NCI-H1436 (cell line): ENCODE measurements at places on chromosomes 2 and 18.

- no peak for DNase-seq
Observed at GRCh38 chr18:9861933-9862332, 23.8 kb upstream of the TXNDC2 start.

DNA sequence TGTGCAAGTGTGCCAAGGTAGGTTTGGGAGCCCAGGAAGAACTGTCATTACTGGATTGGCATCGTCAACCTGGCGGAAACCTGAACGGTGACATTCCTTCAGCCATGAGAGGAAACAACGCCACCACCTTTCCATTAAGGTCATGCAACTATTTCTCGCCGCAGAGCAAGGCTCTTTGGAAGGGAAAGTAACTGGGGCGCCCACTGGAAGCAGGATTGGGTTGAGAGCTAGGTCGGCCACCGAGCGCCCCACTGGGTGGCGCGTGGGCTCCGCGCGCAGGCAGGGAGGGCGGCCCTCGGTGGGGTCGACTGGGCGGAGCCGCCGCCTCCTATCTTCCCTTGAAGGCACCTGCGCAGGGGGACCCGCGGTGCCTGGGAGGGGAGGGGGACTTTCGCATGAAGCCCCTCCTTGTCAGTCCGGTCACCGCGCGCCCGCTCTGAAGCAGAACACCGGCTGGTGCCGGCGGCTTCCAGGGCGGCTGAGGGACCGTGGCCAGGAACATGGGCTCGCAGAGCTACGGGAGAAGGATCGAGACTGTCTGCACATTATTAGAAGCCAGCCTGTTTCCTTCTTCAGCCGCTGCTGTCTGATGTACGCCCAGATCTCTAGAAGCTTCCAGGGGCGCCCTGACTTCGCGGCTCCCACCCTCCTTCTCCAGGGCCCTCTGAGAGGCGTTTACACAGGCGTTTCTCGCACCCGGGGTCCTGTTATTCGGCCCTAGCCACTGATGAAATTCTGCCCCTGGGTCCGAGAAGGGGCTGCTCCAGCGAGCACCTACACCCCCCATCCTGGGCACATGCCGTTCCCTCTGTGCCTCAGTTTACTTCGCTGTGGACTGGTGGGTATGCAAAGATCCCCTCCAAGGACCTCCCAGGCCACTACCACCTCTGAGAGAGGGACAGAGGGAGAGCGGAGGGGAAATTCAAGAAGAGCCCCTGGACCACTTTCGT lies 27.3 kb upstream of the MAL start:
- DNase-seq: no peak

DNA sequence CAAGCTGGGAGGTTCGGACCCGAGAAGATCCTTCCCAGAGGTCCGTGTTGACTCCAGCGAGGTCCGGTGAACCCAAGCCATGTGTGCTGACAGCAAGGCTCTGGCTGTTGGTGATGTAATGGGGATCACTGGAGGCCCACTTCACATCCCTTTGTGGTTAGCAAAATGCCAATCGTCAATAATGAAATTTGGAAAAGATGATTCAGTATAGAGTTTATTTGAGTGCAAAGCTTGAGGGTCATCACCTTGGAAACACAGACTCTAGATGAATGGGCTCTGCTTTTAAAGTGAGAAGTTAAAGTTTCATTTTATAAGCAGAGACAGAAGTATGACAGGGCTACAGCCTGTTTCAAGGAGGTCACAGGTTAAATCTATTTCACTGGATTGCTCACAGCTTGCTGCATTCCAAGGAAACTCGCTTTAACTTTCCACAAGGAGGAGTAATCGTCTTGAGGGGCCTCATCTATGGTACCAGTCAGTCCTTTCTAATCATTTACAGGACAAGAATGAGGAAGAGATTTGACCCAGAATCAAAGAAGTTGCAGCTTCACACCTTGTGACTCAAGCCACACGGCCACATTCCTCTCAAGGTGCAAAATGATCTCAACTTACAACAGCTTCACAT lies 140.5 kb downstream of the TPO start:
- DNase-seq: no peak

DNA sequence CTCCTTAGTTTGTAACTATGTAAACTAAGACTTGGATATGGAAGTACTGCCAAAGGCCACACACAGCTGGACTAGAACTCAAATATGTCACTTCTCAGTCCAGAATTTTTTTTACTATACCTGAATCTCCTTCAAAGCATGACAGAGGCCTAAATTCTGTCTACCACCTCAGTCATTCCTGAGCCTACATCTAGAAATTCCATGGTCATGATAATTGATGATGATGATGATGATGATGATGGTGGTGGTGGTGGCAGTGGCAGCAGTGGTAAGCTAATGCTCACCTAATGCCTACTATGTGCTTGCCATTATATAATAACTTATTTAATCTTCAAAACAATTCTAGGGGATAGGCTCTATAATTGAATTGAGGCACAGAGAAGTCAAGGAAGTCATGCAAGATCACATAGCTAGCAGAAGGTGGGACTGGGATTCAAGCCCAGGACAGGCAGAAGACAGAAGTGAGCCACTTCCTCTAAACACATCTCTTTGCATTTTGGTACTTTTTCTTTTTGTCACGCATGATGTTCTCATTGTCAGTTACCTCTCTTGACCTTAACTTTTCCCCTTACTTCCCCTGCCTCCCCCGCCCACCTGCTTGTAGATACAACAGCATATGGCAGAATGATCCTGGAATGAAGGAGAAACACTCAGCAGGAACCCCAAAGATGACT lies 539.3 kb downstream of the TNS1 start:
- no peak for DNase-seq

GRCh38 chr2:215921895-215922294 lies 91.5 kb downstream of the MREG start:
- DNase-seq: no peak

- no peak for DNase-seq
Observed at GRCh38 chr2:36361396-36361795, 5.8 kb downstream of the CRIM1 start.

GRCh38 chr2:55052129-55053061 lies 2.1 kb upstream of the RTN4 start:
- DNase-seq: no peak

GRCh38 chr18:446941-447560 lies 53.5 kb downstream of the COLEC12 start:
- DNase-seq: no peak

GRCh38 chr2:44638649-44639048 lies 276.9 kb downstream of the CAMKMT start:
- DNase-seq: no peak

DNA sequence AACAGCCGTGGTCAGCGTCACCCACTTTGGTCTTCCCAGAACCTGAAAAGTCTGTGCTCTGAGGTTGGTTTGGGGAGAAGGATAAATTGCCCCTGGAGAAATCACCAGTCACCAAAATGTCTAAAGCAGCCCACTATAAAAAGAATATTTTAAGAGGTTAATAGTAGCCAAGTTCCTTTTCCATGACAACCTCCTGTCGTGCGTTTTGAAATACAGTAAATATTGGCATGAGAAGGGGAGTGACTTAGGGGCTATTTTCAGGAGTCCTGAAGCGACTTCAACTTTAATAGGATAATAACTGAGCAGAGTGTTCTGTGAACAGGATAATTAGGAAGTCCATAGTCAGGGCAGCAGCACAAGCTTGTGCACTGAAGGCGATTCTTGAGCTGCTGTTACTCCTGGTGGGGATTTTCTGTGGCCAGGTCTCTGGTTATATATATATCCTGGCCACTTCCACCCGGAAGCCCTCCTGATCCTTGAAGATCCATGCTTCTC lies 49.3 kb downstream of the RNF144A start:
- DNase-seq: no peak

DNA sequence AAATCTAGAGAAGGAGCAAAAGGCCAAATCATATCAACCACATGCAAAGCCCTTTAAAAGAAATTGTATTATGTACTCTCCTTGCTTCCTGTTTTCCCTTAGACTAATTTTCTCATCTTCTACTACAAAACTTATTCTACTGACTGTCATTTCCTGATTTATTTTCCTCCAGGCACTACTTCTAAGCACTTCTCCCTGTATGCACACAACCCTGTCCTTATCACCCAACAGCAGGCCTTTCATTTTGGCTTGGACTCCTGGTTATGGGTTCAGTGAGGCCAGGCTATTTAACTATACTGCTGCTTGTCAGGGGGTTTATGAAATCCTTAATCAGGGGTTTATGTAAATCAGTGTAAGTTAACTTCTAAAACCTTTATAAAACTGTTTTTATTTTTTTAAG lies 205.1 kb upstream of the FAM98A start:
- no peak for DNase-seq

DNA sequence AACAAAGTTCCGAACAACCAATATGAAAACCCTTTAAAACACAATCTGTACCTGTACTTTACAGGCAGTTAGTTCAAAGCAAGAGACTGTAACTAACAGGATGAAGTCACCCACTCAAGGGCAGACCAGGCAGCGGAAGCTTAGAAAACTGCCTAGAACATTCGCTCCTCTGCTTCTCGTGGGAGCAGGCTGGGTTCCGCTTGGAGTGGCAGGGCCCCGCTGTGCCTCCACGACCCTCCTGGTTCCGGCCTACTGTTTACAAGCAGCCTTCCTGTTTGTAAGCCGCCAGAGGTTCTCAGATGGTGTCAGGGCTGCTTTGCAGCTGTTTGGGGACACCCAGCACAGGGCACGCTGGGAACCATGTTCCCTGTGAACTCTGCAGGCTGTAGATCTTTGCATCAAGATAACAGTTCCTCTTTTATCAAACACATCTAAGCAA lies 31.3 kb downstream of the CIB4 start:
- no peak for DNase-seq

- no peak for DNase-seq
Observed at GRCh38 chr18:46055838-46056230, 16.2 kb downstream of the PSTPIP2 start.

- no peak for DNase-seq
Observed at GRCh38 chr2:38345323-38346038, 31.6 kb downstream of the ATL2 start.

DNA sequence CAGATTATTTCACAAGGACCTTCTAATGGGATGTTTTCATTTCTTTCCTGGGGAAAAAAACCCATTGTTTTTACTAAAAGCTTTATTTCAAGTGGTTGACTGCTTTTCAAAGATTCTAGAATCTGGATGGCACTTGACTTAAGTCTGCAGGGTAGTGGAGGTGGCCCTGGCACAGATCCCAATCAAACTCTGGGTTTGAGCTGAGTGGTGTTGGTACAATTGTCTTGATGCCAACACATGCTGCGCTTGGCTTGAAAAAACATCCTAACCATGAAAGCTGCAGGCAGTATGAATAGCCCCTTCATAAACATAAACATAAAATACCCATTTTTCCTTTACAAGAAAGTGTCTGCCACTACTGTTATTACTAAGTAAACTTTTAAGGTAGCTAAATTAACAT lies 3.6 kb downstream of the PAPOLG start:
- DNase-seq: peak; percentile 1

DNA sequence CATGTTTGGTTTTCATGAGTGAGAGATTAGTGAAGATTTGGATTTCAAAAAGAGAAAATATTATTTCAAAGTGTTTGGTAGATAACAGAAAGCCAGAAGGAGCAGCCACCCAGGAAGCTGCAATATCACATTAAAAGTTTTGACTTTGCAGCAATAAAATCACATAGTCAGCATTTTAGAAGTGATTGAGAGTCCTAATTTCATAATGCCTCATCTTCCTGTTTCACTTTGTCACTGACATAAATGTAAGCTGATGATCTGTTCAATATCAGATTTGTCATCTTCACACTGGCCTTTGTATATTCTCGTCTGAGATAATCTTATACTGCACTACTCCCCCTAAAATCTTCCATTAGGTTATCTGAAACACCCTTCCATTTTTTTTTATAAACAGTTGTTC lies 690.5 kb downstream of the ADCYAP1 start:
- DNase-seq: no peak
